ENCODE measurements at places on chromosomes 4 and X.

GRCh38 chrX:74133156-74133796, 170.7 kb upstream of the ZCCHC13 start:
- peak; percentile 6 for DNase-seq

GRCh38 chr4:89788206-89789072, 48.5 kb downstream of the SNCA start:
- DNase-seq: peak; percentile 47

DNA sequence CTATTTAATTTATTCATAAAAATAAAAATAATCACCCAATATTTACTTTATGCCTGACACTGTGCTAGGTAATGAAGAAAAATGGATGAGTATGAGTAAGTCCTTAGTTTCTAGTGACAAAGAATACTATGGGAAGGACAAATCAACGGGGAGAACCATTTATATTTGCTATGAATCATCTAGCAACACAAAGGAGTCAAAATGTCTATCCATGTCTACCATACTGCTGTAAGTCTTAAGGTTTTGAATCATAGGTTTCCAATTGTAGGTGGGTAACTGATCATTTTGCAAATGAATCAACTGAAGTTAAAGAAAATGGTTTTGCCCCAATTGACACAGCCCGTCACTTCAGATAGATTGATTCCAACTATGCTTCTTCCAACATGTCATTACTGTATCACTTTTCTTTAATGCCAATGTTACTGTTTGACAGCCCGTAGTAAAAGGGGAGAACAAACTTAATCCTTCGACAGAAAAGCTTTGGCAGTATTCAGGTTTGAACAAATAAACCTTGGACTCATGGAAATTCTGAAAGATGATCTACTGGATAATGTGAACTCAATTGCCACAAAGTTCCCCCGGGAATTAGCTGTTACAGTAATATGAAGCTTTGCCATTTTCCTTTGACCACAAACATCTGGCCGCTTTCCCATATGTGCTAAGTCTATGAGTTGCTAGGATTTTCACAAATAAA, 3.2 kb downstream of the TDO2 start:
- DNase-seq: no peak

DNA sequence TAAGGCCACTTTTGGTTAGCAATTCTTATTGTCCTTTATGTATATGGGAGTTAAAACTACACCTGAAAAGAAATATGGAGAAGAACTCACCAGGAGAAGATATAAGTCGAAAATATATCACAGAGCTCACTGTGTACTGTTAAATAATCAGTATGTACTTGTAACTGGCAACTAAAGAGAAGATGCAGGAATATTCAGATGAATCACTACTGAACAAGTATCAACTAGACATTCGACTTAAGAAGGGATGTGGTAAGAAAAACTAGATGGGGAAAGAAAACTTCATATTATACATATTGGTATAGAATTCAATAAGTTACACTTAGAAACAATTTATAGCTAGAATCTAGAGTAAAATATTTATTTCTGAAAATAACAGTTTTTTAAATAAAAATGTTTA, 230.0 kb downstream of the CAMK2D start:
- DNase-seq: no peak

GRCh38 chr4:66974665-66975064, 570.6 kb downstream of the CENPC start:
- DNase-seq: no peak

DNA sequence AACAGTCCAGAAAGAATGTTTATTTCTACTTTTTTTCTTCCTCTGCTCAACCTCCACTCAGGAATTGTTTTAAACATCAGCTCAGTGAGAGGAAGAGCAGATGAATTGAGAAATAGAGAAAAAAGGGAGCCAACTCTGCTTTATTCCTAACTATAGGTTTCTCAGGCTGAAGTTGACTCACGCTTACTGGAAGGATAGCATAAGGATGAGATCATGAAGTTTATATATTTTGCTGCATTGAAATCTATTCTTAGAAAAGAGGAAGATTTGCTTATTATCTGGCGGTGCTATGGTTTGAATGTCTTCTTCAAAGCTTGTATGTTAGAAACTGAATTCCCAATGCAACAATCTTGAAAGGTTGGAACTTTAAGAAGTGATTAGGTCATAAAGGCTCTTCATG, 1673.4 kb upstream of the PCDH7 start:
- no peak for DNase-seq
